ENCODE measurements at places on chromosomes 6 and 20. TPM values are rescaled to one million over a fixed set of nuclear protein-coding genes. Genes with fewer than 3 reads are reported as not detected.

HEBP2 gene
- total RNA-seq: 35.4 TPM

PPDPF gene
- 290 TPM for total RNA-seq

DUSP15 gene
- total RNA-seq: 0.64 TPM

SCGN gene
- total RNA-seq: not detected

QRSL1 gene
- 7.7 TPM for total RNA-seq

RIMS4 gene
- 1.6 TPM for total RNA-seq

LGSN gene
- 3.5 TPM for total RNA-seq

PDE7B gene
- total RNA-seq: 2.2 TPM

CAP2 gene
- total RNA-seq: 11.7 TPM

Data from A549 treated with CpdA at 1 μM for 4 hours (cell line).